Stimulated activated CD4-positive, alpha-beta T cell treated with anti-CD3 and anti-CD28 coated beads, TNF-alpha, amount 100 ng/mL, for 1 hour (primary cell): ENCODE measurements at places on chromosomes 16 and 17.

DNA sequence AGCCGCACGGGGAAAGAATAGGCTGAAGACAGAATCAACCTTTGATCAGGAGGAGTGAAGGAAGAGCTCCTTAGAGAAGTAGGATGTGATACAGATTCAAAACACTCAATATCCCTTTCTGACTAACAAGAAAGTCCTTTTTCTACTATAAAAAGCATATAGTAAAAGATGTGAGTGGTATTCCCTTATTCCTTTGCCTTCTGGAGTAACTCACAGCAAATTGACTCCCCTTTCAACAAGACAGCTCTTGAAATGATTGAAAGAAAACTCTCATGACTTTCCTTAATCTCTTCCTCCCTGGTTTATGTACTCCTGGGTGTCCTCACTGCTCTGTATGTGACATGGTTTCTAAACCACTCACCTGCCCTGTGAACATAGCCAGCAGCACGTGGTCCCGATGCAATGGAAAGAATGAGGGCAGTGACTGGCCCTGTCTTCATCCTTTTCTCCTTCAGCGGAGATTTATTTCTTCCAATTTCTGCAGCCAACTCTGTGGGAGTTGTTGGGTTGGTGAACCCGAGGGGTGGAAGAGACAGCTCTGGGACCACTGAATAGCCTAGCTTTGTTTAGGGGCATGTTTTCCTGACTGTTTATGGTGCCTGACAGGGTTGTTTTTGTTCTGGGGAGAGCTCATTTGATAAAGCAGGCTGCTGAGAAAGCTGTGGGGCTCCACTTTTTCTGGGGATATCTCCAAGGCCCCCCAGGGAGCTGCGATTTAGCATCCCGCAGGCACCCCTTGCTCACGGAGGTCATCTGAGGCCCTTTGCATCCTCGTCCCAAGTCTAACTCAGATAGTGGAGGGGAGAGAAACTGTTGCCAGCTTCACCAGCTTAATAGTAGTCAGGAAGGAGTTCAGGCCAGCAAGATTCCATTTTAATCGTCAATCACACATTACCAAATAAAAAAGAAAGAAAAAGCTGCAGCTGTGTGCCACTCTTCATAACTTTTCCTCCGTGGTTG lies 46.7 kb downstream of the MAP2K6 start:
- DNase-seq, result no peak

GRCh38 chr17:79338152-79338551 lies 263.5 kb downstream of the ENGASE start:
- no peak for DNase-seq

DNA sequence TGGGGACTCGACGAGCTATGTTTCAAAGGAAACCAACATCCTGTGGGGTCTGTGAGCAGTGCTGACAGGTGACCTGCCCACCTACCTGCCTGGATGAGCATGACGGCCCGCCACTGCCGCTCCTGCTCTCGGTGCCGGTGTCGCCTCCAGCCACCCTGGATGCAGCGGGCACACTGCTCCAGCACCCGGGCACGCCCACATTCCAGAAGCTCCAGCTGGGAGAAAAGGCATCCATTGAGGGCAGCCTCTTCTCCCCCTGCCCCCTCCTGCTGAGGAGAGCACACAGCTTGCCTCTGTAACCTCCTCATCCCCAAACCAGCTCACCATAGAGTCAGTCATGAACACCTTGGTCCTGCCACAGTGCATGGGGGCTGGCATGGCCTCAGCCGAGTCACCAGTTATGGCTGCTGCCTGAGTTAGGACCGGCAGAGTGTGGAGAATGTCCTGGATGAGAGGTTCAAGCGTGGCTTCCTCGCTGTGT lies 14.3 kb downstream of the ZNHIT3 start:
- DNase-seq, result no peak

GRCh38 chr16:72658888-72659717 lies 388.8 kb downstream of the ZFHX3 start:
- DNase-seq, result no peak

DNA sequence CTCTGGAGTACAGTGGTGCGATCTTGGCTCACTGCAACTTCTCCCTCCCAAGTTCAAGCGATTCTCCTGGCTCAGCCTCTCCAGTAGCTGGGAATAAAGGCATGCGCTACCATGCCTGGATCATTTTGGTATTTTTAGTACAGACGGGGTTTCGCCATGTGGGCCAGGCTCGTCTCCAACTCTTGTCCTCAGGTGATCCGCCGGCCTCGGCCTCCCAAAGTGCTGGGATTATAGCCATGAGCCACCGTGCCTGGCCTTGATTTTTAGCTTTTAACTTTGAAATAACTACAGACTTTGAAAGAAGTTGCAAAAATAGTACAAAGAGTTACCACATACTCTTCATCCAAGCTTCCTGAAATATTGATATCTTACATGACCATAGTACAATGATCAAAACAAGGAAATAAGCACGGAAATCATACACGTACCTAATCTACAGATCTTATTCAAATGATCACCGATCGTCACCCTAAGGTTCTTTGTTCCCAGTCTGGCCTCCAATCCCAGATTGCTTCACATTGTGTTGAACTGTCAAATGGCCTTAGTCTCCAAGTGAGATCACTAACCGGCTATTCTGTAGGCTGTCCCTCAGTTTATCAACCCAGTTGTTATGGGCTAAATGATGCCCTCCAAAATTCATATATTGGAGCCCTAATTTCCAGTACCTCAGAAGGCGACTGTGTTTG lies 18.4 kb downstream of the NPIPA1 start:
- no peak for DNase-seq

GRCh38 chr16:80197741-80198201 lies 343.0 kb upstream of the DYNLRB2 start:
- DNase-seq, result no peak

DNA sequence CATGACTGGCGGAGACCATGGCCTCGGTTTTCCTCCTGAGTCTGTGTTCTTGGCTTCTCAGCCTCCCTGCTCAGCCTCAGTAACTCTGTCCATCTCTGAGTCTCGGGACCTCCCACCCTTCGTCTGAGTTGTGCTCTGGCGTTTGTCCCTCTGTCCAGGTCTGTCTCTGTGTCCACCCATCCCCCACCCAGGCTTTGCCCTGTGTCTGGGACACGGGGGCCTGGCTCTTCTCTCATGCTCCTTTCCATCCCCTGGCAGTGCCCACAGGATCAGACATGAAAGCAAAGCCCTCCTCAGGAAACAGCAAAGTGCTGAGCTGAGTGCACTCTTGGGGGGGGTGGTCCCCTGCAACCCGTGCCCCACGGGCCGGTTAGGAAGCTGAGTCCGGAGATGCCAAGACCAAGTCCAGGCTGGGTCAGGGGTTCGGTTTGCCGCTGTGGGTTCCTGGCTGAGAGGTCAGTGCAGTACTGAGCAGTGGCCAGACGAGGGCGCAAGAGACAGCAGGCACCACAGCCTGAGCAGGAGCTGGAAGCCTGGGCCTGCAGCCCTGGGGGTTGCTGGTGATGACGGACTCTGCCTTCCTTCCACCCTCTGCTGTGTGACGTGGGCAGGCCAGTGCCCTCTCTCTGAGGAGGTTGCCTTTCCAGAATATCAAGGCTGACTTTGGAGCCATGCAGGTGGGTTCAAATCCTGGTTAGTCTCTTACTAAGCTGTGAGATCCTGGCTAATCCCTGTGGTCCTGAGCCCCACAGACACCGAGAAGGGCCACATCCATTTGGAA lies 2.5 kb downstream of the P2RX1 start:
- DNase-seq, result peak; percentile 76

GRCh38 chr16:74480150-74481029 lies 59.1 kb upstream of the CLEC18B start:
- no peak for DNase-seq

DNA sequence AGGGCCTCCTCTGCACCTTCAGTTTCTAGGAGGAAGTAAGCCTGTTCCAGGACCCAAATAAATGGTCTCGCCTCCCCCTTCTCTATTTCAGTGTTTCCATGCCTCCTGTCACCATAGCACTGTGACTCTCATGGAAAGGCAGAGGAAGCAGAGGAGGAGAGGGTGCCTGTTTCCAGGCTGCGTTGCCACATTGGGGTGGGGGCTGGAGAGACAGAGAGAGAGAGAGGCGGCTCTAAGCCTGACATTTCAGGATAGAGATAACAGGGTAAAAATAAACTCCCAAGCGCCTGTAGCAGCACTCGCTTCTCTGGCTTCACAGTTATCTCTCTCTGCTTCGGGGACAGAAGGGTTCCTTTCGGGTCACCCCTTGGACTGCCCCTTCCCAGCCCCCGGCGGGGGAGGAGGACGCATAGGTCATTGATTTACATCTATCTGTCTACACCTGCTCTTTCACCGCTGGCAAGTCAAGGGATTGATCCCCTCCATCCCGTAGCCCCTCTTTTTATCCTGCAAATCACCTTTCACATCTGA lies 71.2 kb upstream of the MRTFB start:
- no peak for DNase-seq

DNA sequence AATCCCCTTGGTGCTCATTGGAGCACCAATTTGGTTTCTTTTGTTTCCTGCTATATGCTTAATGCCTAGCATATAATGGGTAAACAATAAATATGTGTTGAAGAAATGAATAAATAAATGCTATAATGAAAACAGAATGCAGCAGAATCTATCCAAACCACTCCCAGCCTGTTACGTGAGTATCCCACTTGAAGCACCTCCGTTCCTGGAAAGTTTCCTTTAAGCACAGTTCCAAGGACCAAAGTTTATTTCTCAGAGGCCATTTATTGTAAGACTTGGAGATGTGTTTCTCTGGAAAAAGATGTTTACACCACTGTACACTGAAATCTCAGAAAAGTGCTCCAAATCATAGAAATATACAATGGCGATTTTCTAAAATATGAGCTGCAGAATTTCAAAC lies 187.0 kb downstream of the SOX9 start:
- no peak for DNase-seq

DNA sequence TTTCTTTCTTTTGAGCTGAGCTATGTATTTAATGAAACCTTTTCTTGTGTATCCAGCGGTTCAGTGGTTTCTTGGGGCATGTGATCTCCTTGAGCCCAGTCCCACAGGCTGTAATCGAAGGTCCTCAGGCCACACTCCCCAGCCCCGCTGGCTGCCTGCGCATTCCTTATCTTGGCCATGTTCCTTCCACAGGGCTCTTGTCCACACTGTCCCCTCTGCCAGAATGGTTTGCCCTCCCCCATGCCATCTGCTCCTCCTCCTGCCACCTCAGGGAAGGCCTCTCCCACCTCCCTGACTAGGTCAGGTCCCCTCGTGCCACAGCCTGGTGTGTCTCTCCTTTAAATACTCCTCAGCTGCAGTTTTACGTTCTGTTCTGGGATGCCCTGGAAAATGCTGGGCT lies 12.1 kb upstream of the NLRC5 start:
- DNase-seq, result no peak
